ENCODE measurements at places on chromosomes 4 and X.

DNA sequence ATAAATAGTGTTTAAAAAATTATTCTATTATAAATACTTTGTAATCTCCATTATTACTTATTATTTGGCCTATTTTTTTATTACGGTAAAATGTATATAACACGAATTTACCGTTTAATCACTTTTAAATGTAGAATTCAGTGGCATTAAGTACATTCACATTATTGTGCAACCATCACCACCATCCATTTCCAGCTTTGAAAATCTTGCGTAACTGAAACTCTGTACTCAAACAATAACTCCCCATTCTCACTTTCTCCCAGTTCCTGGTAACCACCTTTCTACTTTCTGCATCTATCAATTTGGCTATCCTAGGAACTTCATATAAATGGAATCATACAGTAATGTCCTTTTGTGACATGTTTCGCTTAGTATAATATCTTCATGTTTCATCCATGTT lies 45.7 kb downstream of the PASD1 start:
- no peak for DNase-seq

DNA sequence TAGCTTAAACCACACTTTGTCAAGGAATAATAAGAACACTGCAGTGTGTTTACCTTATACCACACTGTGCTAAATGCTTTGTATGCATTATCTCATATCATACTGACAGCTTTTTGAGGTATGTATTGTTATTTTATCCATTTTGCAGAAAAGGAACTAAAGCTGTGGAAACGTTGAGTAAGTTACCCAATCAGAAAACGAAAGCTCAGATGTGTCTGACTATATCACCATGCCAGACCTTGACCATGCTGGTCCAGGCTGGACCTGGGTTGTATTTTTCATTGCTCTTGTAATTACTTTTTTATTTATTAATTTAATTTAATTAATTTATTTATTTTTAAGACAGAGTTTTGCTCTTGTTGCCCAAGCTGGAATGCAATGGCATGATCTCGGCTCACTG lies 2.1 kb downstream of the HSD17B11 start:
- no peak for DNase-seq

GRCh38 chr4:85901500-85901899 lies 426.6 kb downstream of the ARHGAP24 start:
- no peak for DNase-seq

GRCh38 chr4:105458001-105458400 lies 15.9 kb downstream of the PPA2 start:
- DNase-seq = no peak

GRCh38 chrX:44954562-44954961 lies 81.6 kb downstream of the KDM6A start:
- no peak for DNase-seq

DNA sequence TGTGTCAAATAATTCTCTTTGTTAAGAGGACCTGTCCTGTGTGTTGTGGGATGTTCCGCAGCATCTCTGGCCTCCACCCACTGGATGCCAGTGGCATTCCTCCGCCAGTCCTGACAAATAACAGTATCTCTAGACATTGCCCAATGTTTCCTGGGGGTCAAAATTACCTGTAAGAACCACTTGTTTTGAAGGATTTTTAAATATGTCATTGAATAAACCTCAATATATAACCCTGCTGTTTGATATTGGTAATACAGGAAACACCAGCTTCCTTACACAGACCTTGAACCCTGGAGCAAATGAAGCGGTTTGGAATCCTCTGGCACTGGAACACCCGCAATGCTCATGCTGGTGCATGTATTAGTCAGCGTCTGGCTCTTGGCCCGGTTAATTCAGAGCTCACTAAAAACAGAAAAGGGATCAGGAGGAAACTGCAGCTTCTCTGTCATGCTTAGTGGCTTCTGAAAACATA lies 101.3 kb downstream of the TBL1X start:
- DNase-seq = no peak

DNA sequence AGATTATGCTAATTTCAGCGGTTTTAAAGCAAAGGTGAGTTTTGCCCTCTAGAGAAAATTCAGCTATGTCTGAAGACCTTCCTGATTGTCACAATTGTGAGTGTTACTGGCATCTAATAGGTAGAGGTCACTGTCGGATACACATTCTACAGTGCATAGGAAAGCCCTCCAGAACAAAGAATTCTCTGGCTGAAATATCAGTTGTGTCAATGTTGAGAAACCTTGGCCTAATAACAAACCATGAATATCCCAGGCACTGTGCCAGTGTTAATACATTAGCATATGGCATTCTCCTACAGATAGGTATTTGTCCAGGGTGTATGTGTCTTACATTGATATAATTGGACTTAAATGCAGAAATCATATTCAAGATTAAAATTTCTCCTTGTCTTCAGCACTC lies 294.3 kb downstream of the FSTL5 start:
- no peak for DNase-seq

- DNase-seq = no peak
Measured at GRCh38 chr4:173443121-173443520, 44.2 kb upstream of the SCRG1 start.

DNA sequence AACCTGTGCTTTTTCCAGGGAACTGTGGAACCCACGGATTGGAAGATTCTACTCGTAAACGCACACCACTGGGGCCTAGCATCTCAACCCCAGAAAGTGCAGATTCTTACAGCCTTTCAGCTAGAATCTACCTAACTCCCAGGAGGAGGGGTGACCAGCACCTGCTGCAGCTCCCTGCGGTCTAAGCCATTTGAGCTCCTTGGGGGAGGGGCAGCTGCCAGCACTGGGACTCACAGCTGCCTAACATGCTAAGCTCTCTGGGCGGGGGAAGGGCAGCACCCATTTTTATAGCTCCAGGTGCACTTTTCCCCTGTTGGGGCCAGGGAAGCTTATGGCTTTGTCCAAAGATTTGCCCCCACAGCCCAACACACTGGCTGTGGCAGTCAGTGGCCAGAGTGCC lies 595.7 kb upstream of the EPHA5 start:
- no peak for DNase-seq

DNA sequence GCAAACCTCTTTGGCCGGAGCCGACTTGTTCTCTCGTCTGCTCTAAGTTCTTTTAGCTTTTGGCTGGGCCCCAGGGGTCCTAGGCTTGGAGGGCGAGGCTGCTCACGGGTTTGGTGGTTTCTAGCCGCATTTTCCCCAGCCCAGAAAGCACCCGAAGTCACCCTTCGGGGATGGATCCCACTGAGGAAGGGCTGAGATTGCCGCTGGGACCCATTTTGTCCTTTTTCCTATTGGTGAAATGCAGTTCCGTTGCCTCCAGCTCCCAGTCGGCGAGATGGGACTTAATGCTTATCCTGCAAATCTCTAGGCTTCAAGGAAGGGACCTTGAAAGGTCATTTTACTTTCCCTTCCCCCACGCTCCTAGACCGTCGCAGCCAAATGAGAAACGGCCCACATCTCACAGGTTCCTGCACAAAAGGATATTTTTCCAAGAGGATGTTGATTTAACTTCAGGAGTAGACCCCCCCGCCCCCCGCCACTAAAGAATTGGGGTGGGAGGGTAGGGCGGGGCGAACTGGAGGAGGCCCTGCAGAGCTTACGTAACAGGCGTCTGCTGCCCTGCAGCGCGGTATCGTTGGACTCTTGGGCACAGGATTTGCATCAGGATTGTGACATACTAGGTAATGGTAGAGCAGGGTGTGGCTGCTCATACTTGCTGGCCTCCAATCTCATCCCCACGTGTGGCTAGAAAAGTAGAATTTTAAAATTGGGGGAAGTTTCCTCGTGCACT lies 564 bp downstream of the PGK1 start:
- no peak for DNase-seq

- no peak for DNase-seq
Measured at GRCh38 chrX:19034025-19034424, 50.1 kb upstream of the PHKA2 start.

DNA sequence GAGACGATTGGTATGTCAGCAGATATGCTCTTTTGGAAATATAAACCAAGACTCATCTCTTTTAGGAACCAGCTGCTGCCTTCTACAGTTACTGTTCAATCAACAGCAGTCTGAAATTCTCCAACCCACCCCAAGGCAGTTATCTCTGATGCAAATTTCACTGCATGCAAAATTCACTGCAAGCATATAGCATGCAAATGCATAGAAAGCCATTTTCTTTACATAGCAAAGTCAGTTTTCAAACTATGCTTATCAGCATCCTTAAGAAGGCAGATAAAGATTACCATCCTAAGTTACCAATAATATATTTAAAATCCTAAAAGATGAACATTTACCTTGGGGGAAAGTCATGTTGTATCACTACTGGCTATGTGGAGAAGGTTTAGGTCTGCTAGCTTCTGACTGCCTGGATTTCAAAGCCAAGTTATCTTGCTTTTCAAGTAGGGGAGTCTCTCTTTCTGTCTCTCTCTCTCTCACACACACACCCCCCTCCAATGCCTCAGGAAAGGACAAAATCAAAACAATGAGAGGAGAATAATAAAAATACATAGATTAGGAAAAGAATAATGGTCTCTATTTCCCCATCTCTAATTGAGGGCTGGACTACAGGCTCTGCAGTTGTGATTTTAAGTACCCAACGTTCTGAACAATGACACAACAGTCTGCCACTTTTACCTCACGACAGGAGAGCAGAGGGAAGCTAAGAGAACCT lies 1.5 kb downstream of the NMU start:
- no peak for DNase-seq

GRCh38 chrX:110723844-110724243 lies 71.8 kb downstream of the CHRDL1 start:
- DNase-seq = no peak

- DNase-seq = no peak
Measured at GRCh38 chr4:115128037-115128436, 14.6 kb upstream of the NDST4 start.

DNA sequence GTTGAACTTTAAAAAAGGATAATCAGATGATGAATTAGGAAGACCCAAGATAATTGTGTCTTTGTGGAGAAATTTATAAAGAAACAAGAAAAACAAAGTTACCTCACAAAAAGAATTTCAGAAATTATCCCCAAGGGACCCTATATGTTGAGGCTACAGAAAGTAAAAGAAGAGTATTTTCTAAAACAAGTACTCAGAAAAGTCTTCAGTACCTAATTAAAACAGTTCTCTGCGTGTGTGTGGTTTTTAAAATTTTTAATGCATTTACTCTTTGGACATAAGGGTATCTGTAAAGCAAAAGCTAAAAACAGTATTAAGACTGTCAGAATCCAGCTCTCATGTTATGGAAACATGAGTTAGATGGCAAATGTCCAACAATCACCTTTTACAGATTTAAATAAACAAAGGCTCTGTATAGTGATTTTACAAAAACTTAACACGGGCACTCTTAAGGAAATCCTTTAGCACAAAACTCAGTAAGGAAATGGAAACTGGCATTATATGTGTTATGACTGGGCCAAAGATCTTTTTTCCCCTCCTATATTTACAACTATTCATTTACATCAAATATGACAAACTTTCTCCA lies 187.5 kb downstream of the NSUN7 start:
- no peak for DNase-seq

GRCh38 chrX:13659063-13659462 lies 6.1 kb downstream of the TCEANC start:
- no peak for DNase-seq

DNA sequence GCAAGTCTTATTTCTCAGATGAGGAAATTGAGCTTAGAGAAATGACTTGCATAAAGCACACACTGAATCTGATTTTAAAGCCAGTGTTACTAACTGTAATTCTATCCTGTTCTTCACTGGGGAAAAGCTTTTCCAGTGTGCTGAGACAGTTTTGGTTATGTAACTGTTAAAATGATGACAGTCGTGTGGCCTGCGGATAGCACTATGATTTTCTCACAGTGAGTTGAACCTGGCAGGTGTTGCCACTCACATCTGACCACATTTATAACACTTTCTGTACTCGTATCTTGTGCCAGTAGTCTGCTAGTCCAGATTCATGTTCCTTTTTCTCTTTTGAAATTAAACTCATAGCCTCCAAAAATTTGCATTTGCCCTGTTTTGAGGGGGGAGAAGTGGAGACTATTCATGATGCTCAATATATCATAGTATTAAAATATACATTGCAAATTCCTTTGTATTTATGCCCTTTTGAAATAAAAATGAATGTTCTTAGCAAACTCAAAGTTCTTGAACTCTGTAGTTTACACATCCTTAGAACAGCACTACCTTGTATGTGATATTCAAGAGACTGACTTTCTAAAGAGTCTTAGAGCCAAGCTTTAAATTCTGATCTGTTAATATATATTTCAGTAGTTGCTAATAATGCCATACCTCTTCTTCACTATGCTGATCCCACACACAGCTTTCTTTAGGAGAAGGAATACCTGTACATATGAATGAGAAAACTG lies 132.3 kb downstream of the PDLIM5 start:
- DNase-seq = no peak

DNA sequence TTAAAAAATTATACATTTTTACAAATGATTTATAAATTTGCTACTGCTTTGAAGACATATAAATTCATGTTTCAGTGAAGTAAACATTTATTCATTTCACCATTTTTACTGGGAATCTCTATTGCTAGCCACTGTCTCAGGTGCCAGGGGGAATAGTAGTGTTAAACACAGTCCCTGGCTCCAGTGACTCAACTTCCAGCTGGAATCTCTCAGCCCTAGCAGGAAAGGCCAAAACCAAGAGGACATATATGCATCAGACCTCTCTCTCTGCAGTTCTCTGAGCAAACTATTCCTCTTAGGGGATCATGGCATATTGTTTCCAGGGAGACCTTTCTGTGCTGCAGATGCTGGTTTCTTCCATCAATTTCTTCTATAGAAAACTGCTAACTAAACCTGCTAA lies 1009.0 kb upstream of the LCORL start:
- DNase-seq = no peak

- no peak for DNase-seq
Measured at GRCh38 chrX:84188320-84188834, 378 bp upstream of the RPS6KA6 start.

GRCh38 chr4:145107126-145107525 lies 9.0 kb downstream of the ABCE1 start:
- no peak for DNase-seq

- DNase-seq = no peak
Measured at GRCh38 chrX:40617566-40617965, 5.7 kb upstream of the MPC1L start.

- no peak for DNase-seq
Measured at GRCh38 chr4:121278811-121279368, 101.9 kb downstream of the QRFPR start.

GRCh38 chr4:2816401-2816954 lies 23.6 kb downstream of the SH3BP2 start:
- DNase-seq = no peak

Measured in CD4-positive, alpha-beta T cell (primary cell).